ENCODE measurements at places on chromosomes 7 and 10.

DNA sequence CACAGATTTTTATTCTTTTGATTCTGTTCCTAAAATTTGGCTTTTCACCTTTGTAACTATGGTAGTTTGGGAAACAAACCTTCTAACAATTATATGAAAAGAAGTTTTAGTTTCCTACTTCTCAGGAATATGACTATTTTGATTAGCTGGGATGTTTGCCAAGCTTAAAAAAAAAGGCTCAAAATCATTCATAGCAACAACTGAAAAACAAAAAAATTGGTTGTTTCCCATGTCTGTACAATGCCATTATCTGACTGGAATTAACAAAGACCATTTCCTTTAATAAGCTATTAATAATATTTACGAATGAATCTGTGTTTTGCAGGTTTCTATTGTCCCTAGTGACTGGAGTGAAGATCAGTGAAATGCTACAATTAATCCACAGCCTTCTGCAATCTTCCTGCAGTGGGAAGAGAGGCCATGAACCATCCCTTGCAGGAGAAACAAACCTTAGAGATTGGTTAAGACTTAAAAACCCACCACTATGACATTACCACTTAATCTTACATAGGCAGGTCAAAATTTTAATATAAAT is 4.2 kb downstream of the PURB start:
- DNase-seq, result no peak

DNA sequence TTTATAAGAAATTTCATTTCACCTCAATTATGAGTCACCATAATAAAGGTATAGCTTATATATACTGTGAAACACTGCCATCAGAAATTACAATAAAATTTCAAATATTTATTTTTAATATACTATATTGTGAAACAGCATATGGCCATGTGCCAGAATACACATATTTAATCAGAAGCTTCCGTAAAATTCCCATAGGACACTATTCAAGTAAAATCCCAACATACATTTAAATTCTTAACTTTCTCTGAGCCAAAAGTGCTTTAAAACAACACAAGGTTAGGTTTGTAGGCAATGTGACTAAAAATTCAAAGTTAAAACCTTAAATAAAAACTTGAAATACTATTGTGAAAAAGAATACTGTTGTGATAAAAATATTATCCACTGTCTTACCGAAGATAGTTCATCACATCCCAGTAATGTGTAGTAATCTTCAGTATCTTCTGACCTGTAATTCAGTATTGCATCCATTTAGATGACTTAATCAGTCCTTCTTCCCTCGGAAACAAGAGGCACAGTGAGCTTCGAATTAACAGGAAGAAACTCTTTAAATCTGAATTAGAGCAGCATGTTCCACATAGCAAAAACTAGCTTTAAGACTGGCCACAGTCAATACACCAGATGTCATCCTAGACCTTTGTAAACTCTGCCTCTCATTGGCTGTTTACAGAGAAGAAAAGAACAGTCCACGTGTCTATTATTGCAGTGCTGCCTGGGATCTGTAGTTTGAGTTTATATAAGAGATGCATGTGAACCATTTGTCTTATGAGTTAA is at the start of gene DNAJC12:
TSS of gene DNAJC12 (minus strand) at position 648 of the 774 bp plus-strand sequence. CDS start at position 471, 177 bp downstream.
- peak; percentile 59 for DNase-seq

DNA sequence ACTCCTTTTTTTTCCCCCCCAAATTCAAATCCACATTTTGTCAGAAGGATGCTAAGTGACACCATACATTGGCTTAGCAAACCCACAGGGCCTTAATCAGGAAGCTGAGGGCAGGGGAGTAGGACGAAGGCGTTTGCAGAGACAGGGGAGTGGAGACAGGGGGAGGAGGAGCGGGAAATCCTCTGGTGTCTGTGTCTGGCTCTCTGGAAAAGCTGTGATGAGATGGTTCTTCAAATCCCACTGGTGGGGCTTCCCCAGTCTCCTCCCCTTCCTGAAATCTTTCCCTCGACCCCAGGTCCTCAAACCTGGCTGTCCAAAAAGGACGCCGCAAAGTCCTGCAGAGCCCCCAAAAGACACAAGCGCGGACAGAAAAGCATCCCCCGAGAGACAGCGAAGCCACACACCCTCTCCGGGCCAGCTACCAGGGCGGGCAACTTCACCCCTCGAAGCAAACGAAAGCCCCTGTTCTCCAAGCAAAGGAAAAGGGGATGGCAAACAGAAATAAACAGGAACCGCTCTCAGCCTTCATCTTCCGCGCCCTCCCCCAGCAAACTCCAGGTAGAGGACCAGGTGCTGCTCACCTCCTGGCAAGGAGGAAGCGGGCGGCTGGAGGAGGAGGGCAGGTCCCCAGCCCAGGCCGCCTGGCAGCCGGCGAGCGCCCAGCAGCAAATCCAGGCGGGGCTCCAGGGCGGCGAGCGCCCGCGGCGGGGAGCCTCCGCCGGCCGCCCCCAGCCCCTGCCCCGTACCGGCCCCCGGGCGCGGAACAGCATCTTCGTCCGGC is 520 bp downstream of the ELAPOR2 start:
- no peak for DNase-seq

DNA sequence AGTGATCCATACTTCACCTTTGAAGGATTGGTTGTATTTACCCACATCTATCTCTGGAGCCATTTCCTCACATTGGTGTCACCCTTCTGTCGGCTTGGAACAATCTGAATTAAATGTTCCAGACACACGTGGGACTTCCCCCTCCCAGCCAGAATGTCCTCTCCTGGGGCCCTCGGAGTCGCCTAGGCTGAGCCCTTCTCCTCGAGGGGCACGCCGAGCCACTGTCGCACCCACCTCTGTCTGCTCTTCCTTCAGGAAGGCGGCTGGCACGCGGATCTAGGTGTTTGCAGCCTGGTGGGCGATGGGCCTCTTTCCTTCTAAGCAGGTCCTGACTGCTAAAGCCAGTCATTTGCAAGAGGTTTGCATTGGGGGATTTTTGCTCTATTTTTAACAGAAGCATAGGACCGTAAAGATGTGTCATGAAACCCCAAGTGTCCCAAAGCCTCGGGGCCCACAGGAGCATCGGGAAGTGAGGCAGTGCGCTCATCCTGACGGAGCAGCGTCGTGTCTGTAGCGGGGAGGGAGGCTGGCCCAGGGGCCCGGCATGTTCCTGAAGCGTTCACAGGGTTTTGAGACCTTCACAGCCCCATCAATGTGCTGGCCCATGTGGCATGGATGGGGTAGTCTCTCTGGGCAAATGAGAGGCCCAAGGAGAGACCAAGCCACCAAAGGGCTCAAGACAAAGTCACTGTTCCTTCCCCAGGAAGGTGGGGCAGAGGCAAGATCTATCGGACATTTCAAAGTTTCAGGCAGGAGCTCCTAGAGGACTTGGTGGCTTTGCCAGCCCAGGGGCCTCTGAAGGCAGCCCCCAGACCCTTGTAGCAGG is 86.7 kb downstream of the RGS10 start:
- DNase-seq, result no peak

DNA sequence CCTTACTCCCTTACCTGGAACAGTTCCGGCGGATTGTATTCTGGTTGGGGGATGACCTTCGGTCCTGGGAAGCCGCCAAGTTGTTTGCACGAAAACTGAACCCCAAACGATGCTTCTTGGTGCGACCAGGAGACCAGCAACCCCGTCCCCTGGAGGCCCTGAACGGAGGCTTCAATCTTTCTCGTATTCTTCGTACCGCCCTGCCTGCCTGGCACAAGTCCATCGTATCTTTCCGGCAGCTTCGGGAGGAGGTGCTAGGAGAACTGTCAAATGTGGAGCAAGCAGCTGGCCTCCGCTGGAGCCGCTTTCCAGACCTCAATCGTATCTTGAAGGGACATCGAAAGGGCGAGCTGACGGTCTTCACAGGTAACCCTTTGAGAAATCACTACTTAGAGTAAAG is 1.7 kb downstream of the TWNK start:
- no peak for DNase-seq

- DNase-seq, result peak; percentile 51
Observed at GRCh38 chr10:43396061-43396927, 12.7 kb downstream of the HNRNPF start.

- no peak for DNase-seq
Observed at GRCh38 chr10:18400201-18400905, 251.0 kb downstream of the NSUN6 start.

DNA sequence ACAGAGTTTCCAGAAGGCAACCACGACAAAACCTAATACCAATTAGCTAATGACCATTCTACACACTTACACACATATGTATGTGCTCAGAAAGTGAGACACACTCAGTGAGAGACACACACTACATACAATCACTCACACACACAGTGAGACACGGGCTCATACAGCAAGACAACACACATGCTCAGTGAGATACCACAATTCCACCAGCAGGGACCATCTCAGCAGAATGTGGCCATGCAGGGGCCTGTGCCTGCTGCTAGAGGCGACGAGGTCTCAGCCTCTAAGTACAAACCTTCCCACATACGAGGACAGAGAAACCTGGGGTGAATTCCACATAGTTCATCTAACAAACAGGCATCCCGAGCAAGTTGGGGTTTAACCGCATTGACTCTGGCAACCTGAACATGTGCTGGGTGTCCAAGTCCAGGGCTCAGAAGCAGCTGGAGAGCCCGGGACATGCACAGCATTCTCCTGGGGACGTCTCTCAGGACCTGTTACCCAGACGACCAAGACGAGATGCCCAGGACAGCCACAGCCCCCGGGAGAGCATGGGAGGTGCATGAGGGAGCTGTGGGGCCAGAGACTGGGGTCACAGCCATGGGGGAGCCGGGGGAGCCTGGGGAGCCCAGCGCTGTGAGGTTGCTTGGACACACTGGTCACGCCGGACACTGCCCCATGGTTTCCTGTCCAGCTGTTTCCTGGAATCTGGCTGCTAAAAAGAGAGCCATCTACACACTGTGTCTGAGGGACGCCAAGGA is 523.6 kb downstream of the PTPRN2 start:
- DNase-seq, result no peak

DNA sequence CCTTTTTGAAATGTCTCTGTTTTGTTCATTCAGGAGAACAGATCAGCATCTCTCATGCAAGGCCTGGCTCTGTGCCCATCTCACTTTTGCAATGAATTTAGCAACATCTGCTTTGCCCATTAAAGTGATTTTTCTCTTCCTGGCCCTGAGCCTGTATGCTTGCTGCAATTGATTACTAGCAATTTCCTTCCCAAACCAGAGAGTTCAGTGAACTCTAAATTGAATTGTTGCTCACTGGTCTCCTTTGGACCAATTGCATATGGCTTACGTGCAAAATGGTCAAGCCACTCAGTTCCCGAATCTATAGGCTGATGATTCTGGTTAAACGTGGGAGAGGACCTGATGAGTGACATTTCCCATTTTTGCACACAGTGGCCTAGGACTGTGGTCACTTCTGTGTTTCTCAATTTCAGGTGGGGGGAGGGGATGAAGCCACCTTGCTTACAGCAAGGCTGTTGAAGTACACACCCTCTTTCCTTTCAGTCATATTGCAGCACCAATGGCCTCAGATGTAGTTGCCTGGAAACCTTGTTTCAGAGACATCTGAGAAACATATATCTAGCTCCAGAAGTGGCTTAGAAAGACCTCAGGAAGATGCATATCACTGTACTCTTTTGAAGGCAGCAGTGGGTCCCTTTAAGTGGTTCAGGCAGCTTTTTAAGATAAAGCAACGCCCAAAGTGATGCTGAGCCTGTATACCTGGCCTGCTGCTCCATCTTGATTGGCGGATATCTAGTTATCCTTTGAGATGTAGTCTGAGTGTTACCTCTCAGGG is 201.4 kb downstream of the PTEN start:
- DNase-seq, result no peak

- no peak for DNase-seq
Observed at GRCh38 chr7:151125846-151126481, 39.7 kb downstream of the AGAP3 start.

DNA sequence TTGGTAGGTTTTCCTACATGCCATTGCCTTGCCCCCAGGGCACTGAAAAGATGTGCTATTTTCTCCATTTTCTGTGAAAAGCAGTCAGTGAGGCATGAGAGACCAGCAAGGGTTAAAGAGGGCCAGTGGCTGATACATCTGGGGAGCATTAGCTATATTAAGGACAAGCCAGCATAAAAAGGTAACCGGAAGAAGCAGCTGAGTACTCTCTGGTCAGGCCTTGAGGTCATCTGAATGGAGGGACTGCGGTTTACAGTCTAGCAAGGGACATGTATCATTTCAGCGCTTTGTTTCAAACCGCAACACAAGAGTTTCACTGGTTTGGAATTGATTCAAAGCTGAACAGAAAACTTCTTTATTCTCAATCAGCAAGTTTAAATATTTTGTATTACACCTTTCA is 120.4 kb downstream of the EPDR1 start:
- DNase-seq, result no peak

GRCh38 chr7:94111009-94111408 is 106.9 kb upstream of the BET1 start:
- DNase-seq, result peak; percentile 35

- no peak for DNase-seq
Observed at GRCh38 chr7:23216021-23216420, 30.6 kb upstream of the GPNMB start.

DNA sequence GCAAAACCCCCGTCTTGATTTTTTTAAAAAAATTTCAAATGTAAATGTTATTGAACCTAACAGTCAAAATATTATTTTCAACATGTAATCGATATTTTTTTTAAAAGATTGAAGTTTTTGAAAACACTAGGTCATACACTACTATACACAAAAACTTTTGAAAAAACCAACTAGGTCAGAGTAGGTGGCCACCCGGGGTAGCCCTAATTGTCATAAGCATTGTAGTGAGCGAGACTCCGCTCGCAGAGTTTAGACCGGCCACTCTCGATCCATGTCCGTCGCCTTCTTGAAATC is 417 bp downstream of the RFC2 start:
- no peak for DNase-seq

- DNase-seq, result no peak
Observed at GRCh38 chr10:69513617-69514016, 59.6 kb downstream of the NEUROG3 start.

- no peak for DNase-seq
Observed at GRCh38 chr7:369476-370258, 79.7 kb downstream of the FOXL3 start.

- no peak for DNase-seq
Observed at GRCh38 chr10:125521721-125522680, 161.0 kb downstream of the TEX36 start.

GRCh38 chr7:128703609-128704241 is 31.6 kb downstream of the GARIN1A start:
- no peak for DNase-seq

DNA sequence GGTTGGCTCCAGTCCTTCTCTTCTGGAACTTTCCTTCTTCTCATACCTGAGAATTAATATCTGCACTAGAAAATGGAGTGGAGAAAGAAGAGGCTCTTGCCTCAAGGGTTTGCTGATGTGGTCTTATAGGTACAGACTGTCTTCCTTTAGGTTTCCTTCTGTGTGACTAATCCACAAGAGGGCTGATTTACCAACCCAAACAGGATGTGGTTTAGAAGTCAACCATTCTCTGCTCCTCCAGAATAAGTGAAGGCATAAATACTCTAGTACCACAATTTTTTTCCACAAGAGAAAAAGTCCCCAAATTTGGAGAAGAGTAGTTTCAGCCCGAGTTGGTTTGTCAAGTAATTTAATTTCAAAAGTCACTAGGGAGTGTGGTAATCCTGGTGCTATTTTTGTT is 85.8 kb downstream of the NRP1 start:
- peak; percentile 96 for DNase-seq

GRCh38 chr10:133315847-133316246 is 7.1 kb downstream of the ZNF511 start:
- DNase-seq, result no peak

- DNase-seq, result peak; percentile 41
Observed at GRCh38 chr10:103712898-103713498, 142.4 kb downstream of the SH3PXD2A start.

GRCh38 chr10:23293973-23294590 is 50.5 kb downstream of the C10orf67 start:
- DNase-seq, result no peak

GRCh38 chr7:151607464-151607867 is 87.8 kb upstream of the RHEB start:
- DNase-seq, result peak; percentile 51

- no peak for DNase-seq
Observed at GRCh38 chr10:27688991-27689390, 56.6 kb downstream of the MKX start.

All from astrocyte (in vitro differentiated cells and primary cell).